ENCODE measurements at places on chromosomes 5 and 9.
A peak's percentile ranks its signal among the peaks of the same experiment; 100 is the strongest.

DNA sequence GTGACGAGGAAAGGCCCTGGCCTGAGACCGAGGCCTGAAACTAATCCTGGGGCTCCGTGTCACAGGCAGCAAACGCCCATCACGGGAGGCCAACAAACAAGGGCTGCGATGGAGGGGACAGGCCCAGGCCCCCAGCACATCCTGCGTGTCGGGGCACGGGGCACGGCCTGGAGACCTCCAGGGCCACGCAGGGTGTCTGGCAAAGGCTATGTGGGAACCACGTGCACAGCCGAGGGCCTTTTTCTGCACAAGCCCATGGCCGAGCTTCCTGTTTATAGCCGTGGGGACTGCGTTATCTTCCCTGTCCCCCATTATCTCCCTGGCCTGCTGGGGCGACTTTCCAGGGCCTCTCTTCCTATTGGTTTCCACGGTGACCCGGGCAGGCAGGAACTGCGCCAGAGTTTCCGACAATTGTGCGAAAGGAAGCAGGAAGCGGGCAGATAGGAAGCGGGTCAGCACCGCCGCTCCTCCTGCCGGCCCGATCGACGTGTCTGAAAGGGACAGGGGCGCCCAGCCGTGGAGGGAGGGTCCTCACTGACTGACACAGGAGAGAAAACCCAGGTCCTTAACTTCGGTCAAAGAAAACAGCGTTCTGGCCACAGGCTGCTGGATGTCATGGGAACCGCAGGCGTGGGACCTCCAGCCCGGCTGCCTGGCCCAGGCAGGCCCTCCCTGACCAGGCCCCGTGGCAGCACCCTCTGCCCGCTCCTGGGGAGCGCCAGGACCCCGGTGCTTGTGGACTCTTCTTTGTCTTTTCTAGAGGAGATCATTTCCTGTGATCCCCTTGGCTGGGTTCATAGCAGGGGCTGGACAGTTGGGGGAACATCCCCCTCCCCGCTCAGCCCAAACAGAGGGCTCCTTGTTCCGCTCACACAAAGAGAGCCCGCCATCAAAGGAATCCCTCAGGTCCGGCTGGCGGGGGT lies 29.1 kb upstream of the SEC16A start:
- DNase-seq, result no peak

DNA sequence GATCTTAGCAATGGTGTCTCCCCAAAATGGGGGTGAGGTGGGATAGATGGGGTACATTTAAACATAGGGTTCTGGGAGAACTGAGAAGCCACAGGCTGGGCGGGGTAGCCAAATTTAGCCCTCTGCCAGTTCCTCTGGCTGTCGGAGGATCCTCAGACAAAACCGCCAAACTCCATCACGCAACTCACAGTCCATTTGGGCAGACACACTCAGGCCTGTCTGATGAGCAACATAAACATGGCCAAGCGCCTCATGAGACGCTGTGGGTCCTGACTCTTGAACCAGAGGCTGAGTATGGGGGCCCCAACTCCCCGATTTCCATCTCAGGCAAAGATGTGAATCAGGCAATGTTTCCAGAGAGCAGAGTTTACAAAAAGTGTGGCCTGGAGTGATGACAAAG lies 162.3 kb downstream of the FGF18 start:
- DNase-seq, result no peak

DNA sequence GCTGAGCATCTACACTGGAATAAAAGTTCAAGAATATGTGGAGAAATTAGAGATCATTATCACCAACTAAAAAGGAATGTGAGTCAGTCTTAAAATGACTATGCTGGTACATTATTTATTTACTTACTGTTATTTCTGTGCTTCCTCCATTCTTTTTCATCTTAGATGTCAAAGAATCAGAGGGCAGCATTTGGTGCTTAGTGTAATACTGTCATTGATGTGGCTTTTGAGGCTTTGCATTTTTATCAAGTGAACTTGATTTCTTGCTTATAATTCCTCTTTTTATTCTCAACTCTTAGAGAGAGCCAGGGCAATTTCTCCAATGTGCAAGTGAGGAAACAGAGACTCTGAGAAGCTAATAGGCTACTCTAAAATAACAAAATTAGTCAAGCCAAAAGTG lies 163.7 kb upstream of the TRPC7 start:
- DNase-seq, result no peak

DNA sequence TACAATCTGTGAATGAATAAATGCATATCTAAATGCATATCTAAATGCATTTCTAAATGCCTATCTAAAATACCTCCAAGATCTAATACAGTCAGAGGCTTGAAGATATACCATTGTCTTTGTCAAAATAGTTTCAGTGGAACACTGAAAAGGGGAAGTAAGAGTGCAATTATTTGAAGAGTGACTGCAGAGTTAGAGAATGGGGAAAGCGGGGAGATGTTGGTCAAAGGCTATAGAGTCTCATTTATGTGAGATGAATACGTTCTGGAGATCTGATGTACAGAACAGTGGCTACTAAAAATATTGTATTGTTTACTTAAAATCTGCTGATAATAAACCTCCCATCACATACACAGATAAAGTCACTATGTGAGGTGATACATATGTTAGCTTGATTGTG lies 1126.2 kb upstream of the CDH9 start:
- DNase-seq, result no peak

GRCh38 chr5:75108931-75109596 lies 56.7 kb upstream of the GCNT4 start:
- no peak for DNase-seq

- DNase-seq, result no peak
These were observed 56.8 kb downstream of the ZNF608 start for GRCh38 chr5:124689653-124690052.

GRCh38 chr5:141512390-141512910 lies 23.6 kb downstream of the PCDHGC5 start:
- DNase-seq, result peak; percentile 94

GRCh38 chr5:161299053-161299452 lies 247.5 kb downstream of the GABRB2 start:
- DNase-seq, result no peak

- no peak for DNase-seq
These were observed 170.5 kb downstream of the TLE4 start for GRCh38 chr9:79742110-79742721.

- DNase-seq, result peak; percentile 71
These were observed 214.3 kb downstream of the C9orf50 start for GRCh38 chr9:129406278-129407225.

- no peak for DNase-seq
These were observed 261.8 kb downstream of the NR3C1 start for GRCh38 chr5:143141652-143142051.

DNA sequence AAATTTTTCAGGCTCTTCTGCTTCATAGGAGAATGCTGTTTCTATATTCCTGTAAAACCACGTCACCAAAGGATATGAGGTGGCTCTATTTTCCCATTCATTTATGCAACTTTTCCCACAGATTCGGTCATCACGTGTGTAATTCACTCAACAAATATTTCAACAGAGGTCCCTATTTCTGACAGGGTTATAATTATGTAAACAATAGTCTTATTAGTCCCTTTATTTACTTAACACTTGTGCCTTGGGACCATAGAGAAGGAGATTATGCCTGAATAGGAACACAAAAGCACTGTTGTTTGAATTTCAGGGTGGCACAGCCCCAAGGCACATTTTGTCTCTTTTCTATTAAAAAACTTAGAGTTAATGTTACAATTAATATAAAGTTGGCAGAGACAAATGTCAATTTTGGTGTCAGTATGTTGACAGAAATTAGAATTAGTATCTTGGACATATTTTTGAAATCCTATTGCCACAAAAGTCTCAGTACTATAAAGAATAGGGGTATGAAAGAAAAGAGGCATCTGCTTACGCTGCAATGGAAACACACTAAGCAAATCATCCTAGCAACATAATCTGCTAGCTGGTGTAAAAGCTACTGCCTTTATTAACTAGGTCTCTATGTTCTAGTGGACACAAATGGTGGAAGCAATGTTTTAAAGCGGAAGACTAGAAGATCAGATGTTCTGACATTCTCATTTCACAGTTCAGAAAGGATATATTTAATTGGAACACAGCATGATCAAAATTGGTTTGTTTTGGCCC lies 229.1 kb upstream of the TBCA start:
- no peak for DNase-seq

GRCh38 chr9:38389313-38389712 lies 3.2 kb upstream of the ALDH1B1 start:
- no peak for DNase-seq

DNA sequence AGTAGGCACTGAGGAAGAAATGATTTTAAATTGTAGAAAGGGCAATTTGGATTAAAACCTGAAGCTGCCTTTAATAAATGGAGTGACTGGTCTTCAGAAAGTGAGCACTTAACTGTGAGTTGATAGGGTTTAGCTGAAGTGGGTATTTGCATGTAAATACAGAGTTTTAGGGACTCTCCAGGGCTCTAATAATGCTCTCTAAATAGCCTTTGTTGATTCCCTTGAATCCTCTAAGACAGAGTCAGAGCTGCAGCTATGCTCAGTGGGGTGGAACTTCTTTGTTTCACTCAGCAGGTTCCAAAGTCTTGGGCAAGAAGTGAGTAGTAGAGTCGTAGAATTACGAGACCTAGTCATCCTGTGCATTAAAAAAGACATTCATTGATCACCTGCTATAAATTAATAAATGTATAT lies 21.4 kb downstream of the GLRA1 start:
- peak; percentile 32 for DNase-seq

- no peak for DNase-seq
These were observed 29.4 kb downstream of the PNPLA7 start for GRCh38 chr9:137520614-137521404.

- no peak for DNase-seq
These were observed 15.1 kb upstream of the NCS1 start for GRCh38 chr9:130157079-130157478.

DNA sequence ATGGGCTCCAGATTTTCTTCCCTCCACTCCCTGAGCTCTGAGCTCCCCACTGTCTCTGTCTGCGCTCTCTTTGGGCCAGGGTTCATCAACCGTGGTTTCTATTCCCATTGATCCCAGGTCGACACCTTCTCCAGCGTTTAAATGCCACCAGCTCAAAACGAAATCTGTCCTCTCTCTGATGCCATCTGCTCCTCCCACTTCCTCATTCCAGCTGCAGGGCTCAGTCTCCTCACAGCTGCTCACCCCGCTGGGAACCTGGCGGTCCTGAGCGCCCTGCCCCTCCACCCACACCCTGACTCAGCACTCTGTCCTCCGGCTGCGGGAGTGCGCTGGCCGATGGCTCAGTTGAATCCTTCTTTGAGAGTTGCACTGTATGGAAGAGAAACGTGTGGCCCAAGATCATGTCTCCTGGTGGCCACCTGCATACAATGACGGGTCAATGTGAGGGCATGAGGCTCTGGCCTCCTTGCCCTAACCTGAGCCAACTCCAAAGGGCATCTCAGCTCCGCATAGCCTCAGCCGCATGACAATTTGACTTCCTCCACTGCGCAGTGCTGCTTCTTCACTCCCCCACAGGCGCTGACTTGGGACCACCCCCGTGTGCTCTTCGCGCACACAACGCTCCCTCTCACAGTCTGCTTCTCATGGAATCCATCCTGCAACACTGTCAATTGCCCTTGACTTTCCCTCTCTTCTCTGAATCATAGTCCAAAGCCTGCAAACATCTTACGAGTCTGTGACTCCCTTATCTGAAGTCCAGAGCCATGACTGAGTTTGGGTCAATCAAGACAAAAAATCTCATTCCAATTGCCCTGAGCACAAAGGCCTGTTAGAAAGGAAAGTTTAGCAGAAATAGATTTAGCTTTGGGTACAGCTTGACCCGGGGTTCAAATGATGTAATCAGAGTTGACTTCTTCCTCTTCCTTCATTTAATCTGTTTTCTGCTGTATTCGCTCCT lies 82.4 kb downstream of the PTCH1 start:
- peak; percentile 93 for DNase-seq

DNA sequence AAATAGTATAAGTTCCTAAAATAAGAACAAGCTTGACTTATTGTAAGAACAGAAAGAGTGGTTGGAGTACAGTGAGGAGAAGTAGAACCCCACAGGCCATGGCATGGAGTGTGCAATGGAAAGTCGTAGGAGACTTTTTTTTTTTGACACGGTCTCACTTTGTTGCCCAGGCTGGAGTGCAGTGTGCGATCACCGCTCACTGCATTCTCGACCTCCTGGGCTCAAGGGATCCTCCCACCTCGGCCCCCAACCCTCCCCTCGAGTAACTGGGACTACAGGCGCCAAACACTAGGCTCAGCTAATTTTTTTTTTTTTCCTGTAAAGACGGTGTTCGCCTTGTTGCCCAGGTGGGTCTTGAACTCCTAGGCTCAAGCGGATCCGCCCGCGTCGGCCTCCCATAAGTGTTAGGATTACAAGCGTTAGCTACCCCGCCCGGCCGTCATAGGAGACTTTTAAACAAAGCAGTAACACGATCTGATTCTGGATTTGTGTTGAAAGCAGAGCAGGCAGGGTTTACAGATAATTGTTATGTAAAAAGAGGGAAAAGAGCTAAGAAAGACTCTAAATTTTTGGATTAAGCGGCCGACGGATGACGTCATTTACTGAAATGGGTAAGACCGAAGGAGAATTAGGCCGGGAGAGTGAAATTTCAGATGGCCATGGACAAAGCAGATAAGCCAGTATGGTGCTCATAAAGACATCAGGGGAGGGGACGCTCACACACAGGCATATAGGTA lies 752 bp downstream of the TSTD2 start:
- DNase-seq, result peak; percentile 84

GRCh38 chr9:85151162-85151561 lies 481.6 kb downstream of the NTRK2 start:
- no peak for DNase-seq

DNA sequence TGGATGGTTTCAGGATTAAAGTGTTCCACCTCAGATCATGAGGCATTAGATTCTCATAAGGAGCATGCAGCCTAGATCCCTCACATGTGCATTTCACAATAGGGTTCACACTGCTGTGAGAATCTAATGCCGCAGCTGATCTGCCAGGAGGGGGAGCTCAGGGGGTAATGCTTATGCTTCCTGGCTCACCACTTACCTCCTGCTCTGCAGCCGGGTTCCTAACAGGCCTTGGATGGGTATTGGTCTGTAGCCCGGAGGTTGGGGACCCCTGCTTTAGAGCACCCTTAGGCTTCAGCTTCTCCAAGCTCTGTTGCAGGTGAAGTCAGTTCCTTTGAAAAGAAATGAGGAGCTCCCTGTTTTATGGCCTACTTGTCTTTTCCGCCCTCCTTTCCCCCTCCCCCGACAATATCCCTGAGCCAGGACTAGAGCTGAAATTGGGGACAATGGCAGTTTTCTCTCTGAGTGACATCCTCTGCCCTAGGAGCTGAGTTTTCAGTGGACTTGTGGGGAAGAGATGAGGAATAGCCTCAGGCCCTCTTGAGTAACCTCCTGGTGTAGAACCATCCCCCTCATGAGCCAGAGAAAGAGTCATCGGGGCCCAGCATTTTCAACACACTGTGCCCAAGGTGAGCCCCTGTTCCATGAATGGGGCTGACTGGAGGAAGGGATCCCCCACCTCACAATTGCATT lies 16.2 kb upstream of the MAT2B start:
- peak; percentile 72 for DNase-seq

- peak; percentile 47 for DNase-seq
These were observed at the start of gene ARHGEF28 for GRCh38 chr5:73625944-73626811. TSS of gene ARHGEF28 (plus strand) at chr5:73626196. CDS start at chr5:73684852, 58,656 bp downstream.

- no peak for DNase-seq
These were observed 74.8 kb downstream of the SLF1 start for GRCh38 chr5:94693043-94693822.

GRCh38 chr5:75668445-75668844 lies 48.8 kb downstream of the POC5 start:
- no peak for DNase-seq

Measured in ELF-1 (cell line).